ENCODE measurements at places on chromosomes 13 and 19.

GRCh38 chr19:55669418-55670279 is 5.4 kb upstream of the EPN1 start:
- H3K4me3 ChIP-seq: no peak overlapping the region
- no peak overlapping the region for H3K27ac ChIP-seq
- no peaks in the 10 kb centered on the region for H3K27me3 ChIP-seq
- peaks cover 60% of the 10 kb centered on the region for H3K36me3 ChIP-seq

- H3K4me1 ChIP-seq: peaks cover 17% of the 10 kb centered on the region
- peak overlapping the region; percentile 60 for H3K27ac ChIP-seq
- H3K4me3 ChIP-seq: peak overlapping the region; percentile 8
- no peak for DNase-seq
- H3K36me3 ChIP-seq: no peaks in the 10 kb centered on the region
- no peaks in the 10 kb centered on the region for H3K27me3 ChIP-seq
Measured at GRCh38 chr13:108915095-108915633, 285.8 kb downstream of the MYO16 start.

GRCh38 chr19:56642711-56643459 is at the start of gene SMIM17:
SMIM17 (plus strand) TSS chr19:56643159; CDS start chr19:56645668, 2,509 bp downstream.
- H3K27me3 ChIP-seq: no peaks in the 10 kb centered on the region
- no peak for DNase-seq
- peaks cover 8% of the 10 kb centered on the region for H3K36me3 ChIP-seq
- no peak within 1 kb of the TSS for H3K4me3 ChIP-seq

- H3K36me3 ChIP-seq: peaks cover 58% of the 10 kb centered on the region
- H3K27ac ChIP-seq: no peak overlapping the region
- no peak for DNase-seq
- H3K4me3 ChIP-seq: no peak overlapping the region
- no peaks in the 10 kb centered on the region for H3K27me3 ChIP-seq
Measured at GRCh38 chr13:113992276-113993005, 18.6 kb upstream of the C13orf46 start.

- H3K27ac ChIP-seq: no peak overlapping the region
- H3K36me3 ChIP-seq: no peaks in the 10 kb centered on the region
- no peak for DNase-seq
- H3K4me3 ChIP-seq: no peak overlapping the region
Measured at GRCh38 chr19:20969898-20970297, 46.8 kb downstream of the ZNF85 start.

DNA sequence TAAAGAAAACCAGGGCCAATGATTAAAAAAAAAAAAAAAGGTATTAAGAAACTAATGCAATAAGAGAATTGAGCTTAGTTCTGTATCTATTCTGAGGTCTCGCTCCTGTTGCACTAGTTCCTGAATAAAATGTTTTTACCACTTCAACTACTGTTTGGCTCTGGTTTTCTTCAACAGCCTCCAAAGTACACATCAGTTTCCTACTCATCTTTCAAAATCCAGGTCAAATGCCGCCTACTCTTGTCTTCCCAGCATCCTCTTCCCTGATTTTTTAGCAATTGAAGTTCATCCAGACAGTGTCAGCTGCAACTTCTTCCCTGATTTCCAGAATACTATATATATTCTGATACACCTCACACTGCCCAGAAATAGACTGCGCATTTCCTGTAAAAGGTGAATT is 1.4 kb upstream of the RCBTB1 start:
- peaks cover 31% of the 10 kb centered on the region for H3K4me1 ChIP-seq
- no peak overlapping the region for H3K27ac ChIP-seq
- peaks cover 4% of the 10 kb centered on the region for H3K36me3 ChIP-seq
- DNase-seq: no peak
- peak overlapping the region; percentile 89 for H3K4me3 ChIP-seq
- no peaks in the 10 kb centered on the region for H3K27me3 ChIP-seq

DNA sequence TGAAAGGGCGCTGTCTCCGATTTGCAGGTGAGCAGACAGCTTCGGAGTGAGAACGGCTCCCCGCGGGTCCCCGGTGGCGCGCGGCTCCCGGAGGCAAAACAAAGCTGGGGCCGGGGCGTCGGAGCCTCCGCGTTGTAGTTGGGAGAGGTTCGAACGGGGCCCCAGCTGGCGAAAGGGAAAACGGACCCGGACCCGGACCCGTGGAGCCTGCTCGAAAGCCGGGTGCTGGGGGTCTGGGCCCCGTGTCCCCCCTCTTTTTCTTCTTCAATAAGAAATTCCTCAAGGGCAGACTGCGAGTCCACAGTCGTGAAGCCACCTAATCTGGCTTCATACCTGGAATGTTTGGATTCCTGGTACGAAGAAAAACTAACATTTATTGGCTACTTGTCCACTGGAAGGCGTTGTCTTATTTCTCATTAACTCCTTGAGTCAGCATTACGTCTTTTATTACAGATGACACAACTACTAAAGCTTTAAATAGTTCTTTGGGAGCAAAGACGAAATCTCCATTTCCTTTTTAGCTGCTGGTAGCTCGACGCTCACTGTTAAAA is 632 bp upstream of the MTIF3 start:
- H3K27ac ChIP-seq: peak overlapping the region; percentile 93
- peak; percentile 39 for DNase-seq
- H3K4me1 ChIP-seq: peaks cover 60% of the 10 kb centered on the region
- no peaks in the 10 kb centered on the region for H3K27me3 ChIP-seq
- H3K36me3 ChIP-seq: peaks cover 12% of the 10 kb centered on the region

- H3K27me3 ChIP-seq: no peaks in the 10 kb centered on the region
- H3K27ac ChIP-seq: no peak overlapping the region
- no peak overlapping the region for H3K4me3 ChIP-seq
- no peaks in the 10 kb centered on the region for H3K36me3 ChIP-seq
Measured at GRCh38 chr13:22320991-22321390, 650.1 kb downstream of the FGF9 start.

GRCh38 chr19:43489310-43489709 is 15.2 kb downstream of the PHLDB3 start:
- no peaks in the 10 kb centered on the region for H3K4me1 ChIP-seq
- H3K4me3 ChIP-seq: no peak overlapping the region
- no peaks in the 10 kb centered on the region for H3K27me3 ChIP-seq
- no peak overlapping the region for H3K27ac ChIP-seq

DNA sequence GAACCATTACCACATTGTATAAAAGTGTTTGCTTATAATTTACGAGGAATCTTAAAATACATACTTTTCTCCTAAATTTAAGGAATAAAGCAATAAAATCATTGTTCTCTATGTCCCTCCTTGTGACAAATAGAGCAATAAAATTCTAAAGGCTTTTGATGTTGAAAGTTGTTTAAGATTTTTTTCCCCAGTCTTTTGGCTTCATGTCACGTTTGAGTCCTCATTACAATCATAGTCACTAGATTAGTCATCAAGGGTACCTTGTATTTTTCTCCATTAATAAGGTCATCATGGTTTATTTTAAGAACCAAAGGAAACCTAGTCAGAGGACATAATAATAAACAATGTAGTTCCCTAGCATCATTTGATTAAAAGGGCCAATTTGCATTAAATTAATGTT is 3.2 kb downstream of the WBP4 start:
- peaks cover 25% of the 10 kb centered on the region for H3K4me1 ChIP-seq
- no peak overlapping the region for H3K4me3 ChIP-seq
- peaks cover 51% of the 10 kb centered on the region for H3K36me3 ChIP-seq
- H3K27me3 ChIP-seq: no peaks in the 10 kb centered on the region
- no peak for DNase-seq
- no peak overlapping the region for H3K27ac ChIP-seq

- no peaks in the 10 kb centered on the region for H3K4me1 ChIP-seq
- peaks cover 18% of the 10 kb centered on the region for H3K27me3 ChIP-seq
- no peaks in the 10 kb centered on the region for H3K36me3 ChIP-seq
- H3K27ac ChIP-seq: no peak overlapping the region
Measured at GRCh38 chr13:98782654-98783053, 30.2 kb upstream of the SLC15A1 start.

GRCh38 chr13:76769271-76769791 is 116.9 kb downstream of the KCTD12 start:
- H3K4me3 ChIP-seq: no peak overlapping the region
- no peaks in the 10 kb centered on the region for H3K36me3 ChIP-seq
- no peaks in the 10 kb centered on the region for H3K4me1 ChIP-seq

GRCh38 chr19:17872251-17873001 is 681 bp downstream of the SLC5A5 start:
- H3K36me3 ChIP-seq: peaks cover 3% of the 10 kb centered on the region
- DNase-seq: peak; percentile 79
- H3K27me3 ChIP-seq: no peaks in the 10 kb centered on the region
- H3K27ac ChIP-seq: peak overlapping the region; percentile 62
- peaks cover 27% of the 10 kb centered on the region for H3K4me1 ChIP-seq
- peak overlapping the region; percentile 89 for H3K4me3 ChIP-seq

- H3K4me3 ChIP-seq: no peak overlapping the region
- DNase-seq: peak; percentile 25
- H3K27ac ChIP-seq: no peak overlapping the region
- peaks cover 24% of the 10 kb centered on the region for H3K27me3 ChIP-seq
Measured at GRCh38 chr19:13029893-13030292, 34.6 kb downstream of the NFIX start.

GRCh38 chr19:14649020-14649419 is 25.6 kb downstream of the ADGRE3 start:
- H3K27ac ChIP-seq: no peak overlapping the region
- H3K4me1 ChIP-seq: no peaks in the 10 kb centered on the region
- H3K36me3 ChIP-seq: no peaks in the 10 kb centered on the region
- no peak for DNase-seq

DNA sequence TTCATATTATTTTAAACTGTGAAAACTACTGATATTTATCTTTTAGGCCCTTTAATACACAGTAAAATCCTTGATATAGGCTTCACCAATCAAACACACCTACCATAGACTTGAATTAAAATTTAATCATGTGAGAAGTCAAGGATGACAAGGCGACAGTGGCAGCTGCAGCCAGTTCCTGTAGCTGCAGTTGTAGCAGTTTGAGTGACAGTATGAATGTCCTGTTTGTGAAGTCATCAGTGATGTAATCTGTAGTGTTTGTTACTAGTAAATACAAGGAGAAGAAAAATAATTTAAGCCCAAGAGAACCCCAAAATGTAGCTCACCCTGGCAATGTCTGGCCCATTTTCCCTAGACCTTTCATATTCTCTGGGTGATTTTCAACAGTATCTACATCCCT is 897.0 kb downstream of the SLITRK6 start:
- no peak overlapping the region for H3K4me3 ChIP-seq
- no peaks in the 10 kb centered on the region for H3K27me3 ChIP-seq
- H3K27ac ChIP-seq: no peak overlapping the region
- H3K36me3 ChIP-seq: no peaks in the 10 kb centered on the region

- H3K27me3 ChIP-seq: no peaks in the 10 kb centered on the region
- DNase-seq: no peak
- no peaks in the 10 kb centered on the region for H3K4me1 ChIP-seq
- no peak overlapping the region for H3K4me3 ChIP-seq
Measured at GRCh38 chr19:37973666-37974065, 66.7 kb downstream of the SIPA1L3 start.

GRCh38 chr13:66927562-66927961 is 302.6 kb downstream of the PCDH9 start:
- no peaks in the 10 kb centered on the region for H3K36me3 ChIP-seq
- no peaks in the 10 kb centered on the region for H3K27me3 ChIP-seq
- no peak overlapping the region for H3K27ac ChIP-seq
- no peaks in the 10 kb centered on the region for H3K4me1 ChIP-seq
- H3K4me3 ChIP-seq: no peak overlapping the region

GRCh38 chr13:109804654-109805053 is 18.3 kb upstream of the IRS2 start:
- H3K4me1 ChIP-seq: no peaks in the 10 kb centered on the region
- no peak for DNase-seq
- H3K27ac ChIP-seq: no peak overlapping the region
- peaks cover 36% of the 10 kb centered on the region for H3K27me3 ChIP-seq

DNA sequence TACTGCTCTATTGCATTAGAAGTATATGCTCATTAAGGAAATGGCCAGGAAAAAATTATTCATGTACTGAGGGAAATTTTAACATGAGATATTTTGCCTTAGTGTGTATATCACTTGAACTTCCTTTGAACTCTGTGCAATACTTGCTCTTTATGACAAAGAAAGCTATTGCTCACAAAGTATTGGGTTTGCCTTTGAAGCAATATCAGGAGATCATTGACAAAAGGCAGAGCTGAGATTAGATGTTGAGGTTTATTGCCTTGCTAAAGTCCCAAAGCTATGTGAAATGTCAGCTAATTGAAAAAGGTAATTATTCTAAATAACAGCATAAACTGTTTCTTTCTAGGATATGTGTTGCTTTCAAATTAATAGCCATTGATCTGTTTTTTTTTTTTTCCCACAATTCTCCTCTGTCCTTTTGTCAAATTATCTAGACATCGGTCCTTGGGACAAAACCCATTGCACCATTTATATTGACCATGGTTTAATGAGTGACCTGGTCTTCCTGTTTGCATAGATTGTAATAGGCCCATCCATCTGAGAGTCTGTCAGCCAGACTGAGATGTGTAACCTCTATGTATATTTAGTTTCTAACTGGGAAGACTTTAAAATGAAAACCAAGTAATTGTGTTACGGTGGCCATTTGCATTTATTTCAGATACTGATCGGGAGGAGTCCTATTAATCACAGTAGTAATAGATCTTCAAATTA is 752.7 kb upstream of the GPC6 start:
- H3K4me3 ChIP-seq: no peak overlapping the region
- no peaks in the 10 kb centered on the region for H3K27me3 ChIP-seq
- DNase-seq: no peak
- no peaks in the 10 kb centered on the region for H3K36me3 ChIP-seq

- H3K36me3 ChIP-seq: no peaks in the 10 kb centered on the region
- peaks cover 6% of the 10 kb centered on the region for H3K27me3 ChIP-seq
- no peaks in the 10 kb centered on the region for H3K4me1 ChIP-seq
- H3K27ac ChIP-seq: no peak within 1 kb of the TSS
Measured at GRCh38 chr19:15048885-15049541, at the start of gene CASP14. CASP14 (plus strand) TSS chr19:15049480; CDS start chr19:15052252, 2,772 bp downstream.

DNA sequence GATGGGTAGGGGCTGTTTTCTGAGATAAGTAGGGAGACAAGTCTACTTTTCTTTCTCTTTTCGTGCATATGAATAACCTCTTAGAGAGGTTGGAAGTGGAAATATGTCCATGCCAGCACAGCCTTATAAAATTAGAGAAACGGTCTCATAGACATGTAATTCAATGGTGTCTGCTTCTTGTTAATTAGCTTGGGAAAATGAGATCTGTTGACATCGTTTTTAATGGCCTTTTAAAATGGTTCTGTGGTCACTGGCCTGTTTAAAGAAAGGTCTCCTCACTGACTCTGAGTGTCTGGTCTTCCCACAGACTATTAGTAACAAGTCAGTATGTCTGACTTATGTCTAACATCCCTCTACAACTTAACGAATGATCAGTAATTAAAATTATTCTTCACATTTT is 487.1 kb downstream of the SLITRK6 start:
- H3K4me3 ChIP-seq: no peak overlapping the region
- DNase-seq: no peak
- no peak overlapping the region for H3K27ac ChIP-seq

- no peak for DNase-seq
- H3K36me3 ChIP-seq: no peaks in the 10 kb centered on the region
Measured at GRCh38 chr13:91242652-91243051, 104.8 kb upstream of the MIR17HG start.

- H3K27ac ChIP-seq: no peak overlapping the region
- peaks cover 18% of the 10 kb centered on the region for H3K4me1 ChIP-seq
- no peak overlapping the region for H3K4me3 ChIP-seq
- H3K36me3 ChIP-seq: peaks cover 49% of the 10 kb centered on the region
- DNase-seq: no peak
Measured at GRCh38 chr19:23769691-23770468, 11.2 kb upstream of the ZNF681 start.

- no peak overlapping the region for H3K27ac ChIP-seq
- H3K27me3 ChIP-seq: no peaks in the 10 kb centered on the region
- no peak overlapping the region for H3K4me3 ChIP-seq
- peaks cover 5% of the 10 kb centered on the region for H3K4me1 ChIP-seq
Measured at GRCh38 chr19:15399635-15400034, 19.2 kb downstream of the AKAP8L start.

- no peak overlapping the region for H3K27ac ChIP-seq
- no peak for DNase-seq
- H3K27me3 ChIP-seq: no peaks in the 10 kb centered on the region
- H3K36me3 ChIP-seq: peaks cover 28% of the 10 kb centered on the region
- H3K4me1 ChIP-seq: peaks cover 30% of the 10 kb centered on the region
- no peak overlapping the region for H3K4me3 ChIP-seq
Measured at GRCh38 chr13:99018418-99019180, 40.7 kb upstream of the DOCK9 start.
